ENCODE measurements at places on chromosomes 7 and 10.

GRCh38 chr10:116082206-116082605 lies 190.8 kb downstream of the GFRA1 start:
- H3K4me3 ChIP-seq: no peak overlapping the region
- H3K27me3 ChIP-seq: no peaks in the 10 kb centered on the region

DNA sequence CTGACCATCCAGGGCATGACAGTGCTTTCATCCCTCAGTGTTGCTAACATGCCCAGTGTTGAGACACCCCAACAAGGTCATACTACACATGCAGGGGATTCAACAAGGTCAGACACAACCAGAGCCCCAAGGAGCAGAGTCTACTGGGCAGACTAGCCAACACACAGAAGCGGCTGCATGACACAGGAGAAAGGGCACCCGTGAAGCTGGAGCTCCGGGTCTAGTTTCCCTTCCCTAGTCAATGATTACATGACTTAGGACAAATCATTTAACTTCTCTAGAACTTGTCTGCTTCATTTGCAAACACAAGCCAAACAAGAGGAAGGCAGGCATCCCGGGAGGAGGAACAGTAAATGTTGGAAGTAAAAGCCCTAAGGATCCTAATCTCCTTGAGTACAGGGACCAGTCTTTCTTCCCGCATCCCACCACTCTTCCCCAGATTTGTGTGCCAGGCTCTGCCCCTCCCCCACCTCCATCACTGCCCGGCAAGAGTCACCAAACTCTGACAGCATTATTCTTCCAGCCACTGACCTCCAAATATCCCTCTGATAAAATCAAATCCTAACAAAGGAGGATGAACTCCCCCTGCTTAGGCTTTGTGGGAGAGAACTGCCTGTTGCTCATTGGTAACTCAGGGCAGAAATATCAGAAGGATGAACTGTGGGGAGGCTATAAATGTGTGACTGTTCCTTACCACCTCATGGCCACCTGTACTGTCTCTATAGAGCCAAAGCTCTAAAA lies 104.3 kb downstream of the KCNMA1 start:
- no peak overlapping the region for H3K27ac ChIP-seq
- no peak for DNase-seq
- H3K27me3 ChIP-seq: no peaks in the 10 kb centered on the region
- H3K4me3 ChIP-seq: no peak overlapping the region
- H3K4me1 ChIP-seq: peaks cover 13% of the 10 kb centered on the region

DNA sequence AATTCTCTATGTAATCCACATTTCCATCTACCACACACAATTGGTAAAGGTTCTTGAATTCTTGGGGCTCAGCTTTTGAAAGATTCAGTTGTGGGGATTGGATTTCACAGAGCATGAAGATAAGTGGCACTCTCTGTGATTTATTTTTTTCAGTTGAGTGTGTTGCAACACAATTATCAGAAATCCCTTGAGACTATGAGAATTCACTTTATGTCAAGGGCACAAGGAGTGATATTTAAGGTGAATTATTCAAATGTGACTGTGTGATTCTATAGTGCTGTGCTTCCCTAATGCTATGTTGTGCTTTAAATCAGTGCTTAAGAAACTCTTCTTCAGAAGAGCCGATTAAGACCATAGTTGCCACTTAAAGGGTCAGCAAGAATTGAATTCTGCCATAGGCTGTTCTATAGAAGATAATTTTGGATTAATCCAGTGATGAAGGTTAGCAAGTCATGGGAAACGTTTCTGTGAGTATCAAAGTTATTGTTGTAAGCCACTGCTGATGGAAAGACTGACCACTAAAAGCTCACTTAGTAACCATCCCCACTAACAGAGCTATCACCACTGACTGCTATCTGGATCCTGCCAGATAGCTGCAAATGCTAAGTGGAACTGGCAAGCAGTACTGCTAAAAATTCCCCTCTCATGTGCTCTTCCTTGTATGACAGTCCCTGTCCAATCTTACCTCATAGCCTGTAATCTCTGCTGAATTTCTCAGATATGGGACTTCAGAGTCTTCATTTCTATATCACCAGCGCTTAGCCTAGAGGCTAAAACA lies 134.0 kb upstream of the SEMA3D start:
- no peaks in the 10 kb centered on the region for H3K4me1 ChIP-seq
- no peaks in the 10 kb centered on the region for H3K27me3 ChIP-seq
- H3K27ac ChIP-seq: no peak overlapping the region

DNA sequence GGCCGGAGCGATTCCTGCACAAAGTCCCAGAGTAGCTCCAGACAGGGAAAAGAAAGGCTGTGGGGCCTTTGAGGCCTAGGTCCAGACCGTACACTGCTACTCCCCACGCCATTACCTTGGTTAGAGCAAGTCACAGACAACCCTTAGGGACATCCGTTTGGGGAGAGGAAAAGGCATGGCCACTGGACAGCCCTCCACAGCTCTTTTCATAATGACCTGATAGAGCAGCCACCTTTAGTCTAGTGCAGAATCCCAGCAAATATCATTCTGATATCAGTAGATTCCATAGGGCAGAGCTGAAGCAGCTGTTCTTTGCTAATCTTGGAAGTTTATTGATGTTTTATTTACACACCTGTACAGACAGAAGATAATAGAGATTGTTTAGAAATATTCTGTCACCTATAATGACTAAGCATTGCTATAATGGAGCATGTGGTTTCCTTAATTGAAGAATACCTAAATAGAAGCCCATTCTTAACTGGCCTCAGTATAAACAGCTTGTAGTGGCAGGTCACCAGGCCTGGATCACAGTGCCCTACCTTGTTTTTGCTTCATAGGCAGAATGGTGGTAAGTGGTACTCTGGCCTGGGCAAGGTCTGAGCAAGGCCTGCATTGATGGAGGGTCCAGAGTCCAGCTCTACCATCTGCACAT lies 27.9 kb downstream of the OGDH start:
- H3K27me3 ChIP-seq: no peaks in the 10 kb centered on the region
- H3K36me3 ChIP-seq: no peaks in the 10 kb centered on the region
- no peak overlapping the region for H3K27ac ChIP-seq
- DNase-seq: no peak
